ENCODE measurements at places on chromosomes 12 and 14.

- no peak for DNase-seq
Measured at GRCh38 chr12:9869307-9870161, at the start of gene CLEC2B. TSS of gene CLEC2B (minus strand) at chr12:9869354.

- peak; percentile 20 for DNase-seq
Measured at GRCh38 chr12:17278946-17279345, 673.0 kb upstream of the LMO3 start.

DNA sequence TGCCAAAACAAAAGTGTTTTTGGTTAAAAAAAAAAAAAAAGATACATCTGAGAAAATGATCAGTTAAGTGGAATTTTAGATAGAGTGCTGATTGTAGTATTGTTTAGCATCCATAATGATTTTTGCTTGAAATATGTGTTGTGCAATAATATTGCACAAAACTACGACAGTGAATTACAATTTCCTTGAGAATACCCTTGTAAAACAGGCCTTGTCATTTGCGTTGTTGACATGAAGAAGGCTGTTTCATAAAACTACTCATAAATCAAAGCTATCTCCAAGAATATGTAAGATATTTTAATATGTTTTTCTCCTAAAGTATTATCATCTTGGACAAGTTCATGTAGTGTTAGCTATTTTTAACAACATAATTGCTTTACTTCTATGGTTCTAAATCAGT, 1077.0 kb downstream of the LRFN5 start:
- DNase-seq: no peak

- peak; percentile 58 for DNase-seq
Measured at GRCh38 chr14:95679148-95679815, 6.9 kb upstream of the TCL1B start.

GRCh38 chr14:55301437-55302121, 30.4 kb downstream of the FBXO34 start:
- peak; percentile 52 for DNase-seq

DNA sequence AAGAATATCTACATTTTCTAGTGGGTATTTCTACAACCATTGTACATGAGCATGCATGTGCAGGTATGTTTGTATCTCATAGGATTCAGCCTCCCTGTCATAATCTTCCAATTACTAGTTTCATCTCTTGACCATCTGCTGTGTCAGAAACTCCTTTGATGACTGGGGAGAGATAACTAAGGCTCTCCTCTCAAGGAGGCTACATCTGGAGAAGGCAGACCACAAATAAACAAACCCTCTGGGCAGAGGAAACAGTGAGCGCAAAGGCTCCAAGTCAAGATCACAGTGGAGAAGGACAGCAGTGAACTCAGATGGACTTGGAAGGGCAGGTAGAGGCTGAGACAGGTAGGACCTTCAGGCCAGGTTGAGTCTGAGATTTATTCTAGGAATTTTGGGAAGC, 166.4 kb downstream of the PELI2 start:
- DNase-seq: no peak

DNA sequence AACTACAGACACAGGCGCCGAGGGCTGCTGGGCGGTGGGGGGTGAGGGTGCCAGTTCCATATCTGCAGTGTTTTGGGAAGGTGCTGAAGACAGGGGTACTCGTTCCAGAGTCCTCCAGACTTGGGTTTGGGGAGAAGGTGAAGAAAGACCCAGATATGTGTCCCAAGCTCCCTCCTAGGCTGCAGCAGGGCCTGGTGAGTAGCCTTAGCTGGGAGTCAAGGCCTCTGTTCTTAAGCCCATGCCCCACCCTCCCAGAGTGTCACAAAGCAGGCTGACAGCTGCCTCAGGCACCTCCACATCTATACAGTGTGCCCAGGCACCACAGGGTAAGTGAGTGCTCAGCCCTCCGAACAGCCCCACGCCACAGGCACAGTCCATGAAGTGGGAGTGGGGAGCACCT, 4.3 kb downstream of the NCKAP5L start:
- no peak for DNase-seq

GRCh38 chr14:104473244-104473565, 106.4 kb upstream of the C14orf180 start:
- DNase-seq: no peak

DNA sequence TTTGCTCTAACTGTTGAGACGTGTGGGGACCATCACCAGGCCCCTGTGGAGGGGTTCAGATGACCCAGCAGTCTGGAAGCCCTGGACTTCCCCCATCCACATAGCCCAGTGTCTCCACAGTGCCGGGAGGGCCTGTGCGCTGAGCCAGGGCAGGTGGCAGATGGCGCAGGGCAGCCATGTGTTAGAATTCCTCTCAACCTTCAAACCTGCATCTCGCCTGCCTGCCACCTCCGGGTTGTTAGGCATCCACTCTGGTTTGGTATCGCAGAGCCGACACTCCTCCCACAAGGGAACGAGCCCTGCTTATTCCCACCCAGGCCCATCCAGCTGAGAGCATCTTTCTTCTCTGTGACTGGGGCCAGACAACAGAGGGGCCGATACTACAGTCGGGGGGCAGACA, 84.5 kb downstream of the ADGRD1 start:
- no peak for DNase-seq

DNA sequence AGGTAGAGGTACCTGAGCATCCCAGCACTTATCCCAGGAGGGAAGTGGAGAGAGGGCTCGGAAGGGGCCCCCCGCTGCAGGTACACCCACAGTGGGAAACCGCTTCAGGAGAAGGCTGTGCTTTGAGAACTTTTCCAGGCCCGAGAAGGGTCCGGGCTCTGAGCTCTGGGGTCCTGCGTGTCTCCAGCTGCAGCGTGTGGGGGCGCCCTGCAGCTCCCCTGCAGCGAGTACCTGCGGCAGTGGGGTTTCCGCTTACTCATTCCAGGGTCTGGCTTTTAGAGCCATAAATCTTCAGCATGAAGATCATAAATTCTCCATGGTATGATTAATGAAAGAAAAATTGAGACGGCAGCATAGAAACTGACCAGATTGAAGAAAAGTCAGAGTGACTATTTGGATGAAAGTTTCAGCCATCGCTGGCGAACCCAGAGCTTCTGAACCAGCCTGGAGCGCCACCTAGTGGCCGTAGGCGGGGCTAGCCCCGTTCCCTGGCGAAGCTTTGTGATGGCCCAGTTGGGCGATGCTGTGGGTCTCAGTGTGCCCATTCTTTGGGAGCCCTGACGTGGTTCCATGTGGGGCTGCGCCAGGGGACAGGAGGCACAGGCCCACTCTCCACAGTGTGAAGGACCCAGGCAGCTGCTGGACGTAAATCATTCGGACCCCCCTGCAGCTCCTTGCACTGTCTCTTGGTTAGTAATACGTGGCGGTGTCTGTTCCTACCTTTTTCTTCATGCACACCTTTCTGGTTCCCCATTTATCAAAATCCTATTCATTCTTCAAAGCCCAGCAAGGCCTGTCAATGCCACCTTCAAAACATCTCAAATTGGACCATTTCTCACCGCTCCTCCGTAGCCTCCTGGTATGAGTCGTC, 198.2 kb downstream of the TSPAN9 start:
- DNase-seq: peak; percentile 77

GRCh38 chr12:104434129-104434528, 22.6 kb upstream of the CHST11 start:
- DNase-seq: no peak

DNA sequence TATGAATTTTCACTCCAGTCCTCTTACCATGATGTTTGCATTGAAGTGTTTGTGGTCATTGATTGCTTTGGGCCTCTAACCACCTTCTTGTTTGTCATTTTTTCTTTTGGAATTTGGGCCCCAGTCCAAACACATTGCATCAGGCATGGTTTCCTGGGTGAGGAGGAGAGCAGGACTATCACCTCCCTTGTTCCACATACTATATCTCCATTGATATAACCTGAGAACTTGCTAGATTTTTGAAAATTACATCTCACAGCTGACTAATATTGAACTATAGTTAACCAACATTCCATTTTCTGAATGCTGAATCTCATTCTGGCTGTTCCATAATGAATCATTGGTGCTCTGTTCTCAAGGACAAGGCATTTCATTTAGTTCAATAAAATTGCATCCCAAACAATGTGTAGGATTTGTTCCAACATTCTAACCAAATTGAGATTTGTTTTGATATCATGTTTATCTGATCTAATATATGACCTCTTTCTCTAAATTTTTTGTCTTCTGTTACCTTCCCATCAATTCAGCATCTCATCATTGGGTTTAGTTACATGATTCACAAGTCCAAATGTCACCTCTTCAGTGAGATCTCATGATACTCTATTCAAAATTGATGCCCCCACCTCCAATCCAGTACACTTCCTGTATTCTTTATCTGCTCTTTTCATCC, 329.0 kb downstream of the ZFP36L1 start:
- no peak for DNase-seq

DNA sequence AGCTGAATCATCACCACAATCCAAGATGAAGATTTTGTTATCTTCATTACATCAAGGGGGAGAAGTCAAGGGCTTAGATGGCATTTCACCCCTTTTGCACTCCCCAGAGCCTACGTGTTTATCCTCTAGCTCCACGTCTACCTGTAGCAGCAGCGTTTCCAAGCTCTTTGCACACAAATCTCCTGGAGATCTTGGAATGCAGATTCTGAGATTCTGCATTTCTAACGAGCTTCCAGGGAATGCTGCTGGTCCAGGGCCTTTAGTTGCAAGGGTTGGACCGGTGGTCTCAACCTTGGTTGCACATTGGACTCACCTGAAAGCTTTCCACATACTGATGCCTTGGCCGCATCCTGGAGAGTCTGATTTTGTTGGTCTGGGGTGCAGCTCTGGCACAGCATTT, 49.5 kb upstream of the STON2 start:
- peak; percentile 46 for DNase-seq

DNA sequence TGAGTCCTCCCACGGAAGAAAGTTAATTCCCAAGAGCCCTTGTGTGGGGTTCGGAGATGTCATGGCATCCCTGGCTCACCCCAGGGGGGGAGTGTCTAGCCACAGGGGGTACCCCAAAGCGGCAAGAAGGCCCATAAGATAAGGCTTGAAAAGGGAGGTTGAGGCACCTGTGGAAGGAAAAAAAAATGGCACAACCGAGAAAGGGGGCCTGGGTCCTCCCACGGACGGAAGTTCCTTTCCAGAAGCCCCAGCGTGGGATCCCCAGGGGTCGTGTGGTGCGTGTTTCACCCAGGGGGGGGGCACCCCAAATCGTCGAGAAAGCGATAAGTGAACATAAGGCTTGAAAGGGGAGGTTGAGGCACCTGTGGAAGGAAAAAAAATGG, 266.7 kb downstream of the ALG10 start:
- no peak for DNase-seq

DNA sequence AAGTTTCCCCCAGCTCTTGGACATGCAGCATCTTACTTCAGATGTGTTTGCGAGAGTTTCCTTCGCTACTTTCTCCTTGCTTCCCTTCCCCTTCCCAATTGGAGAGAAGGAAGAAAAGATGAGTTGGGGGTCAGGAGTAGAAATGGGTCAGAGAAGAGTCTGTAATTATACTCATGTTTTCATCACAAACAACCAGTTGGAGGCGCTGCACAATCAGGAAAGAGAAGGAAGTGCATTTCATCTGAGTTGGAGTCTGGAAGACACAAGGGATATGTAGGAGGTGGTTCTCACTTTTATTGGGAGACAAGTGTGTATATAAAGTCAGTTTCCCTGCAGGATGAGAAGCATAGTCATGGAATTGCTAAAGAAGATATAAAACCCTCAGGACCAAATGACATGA, 31.3 kb upstream of the VSX2 start:
- DNase-seq: peak; percentile 53

DNA sequence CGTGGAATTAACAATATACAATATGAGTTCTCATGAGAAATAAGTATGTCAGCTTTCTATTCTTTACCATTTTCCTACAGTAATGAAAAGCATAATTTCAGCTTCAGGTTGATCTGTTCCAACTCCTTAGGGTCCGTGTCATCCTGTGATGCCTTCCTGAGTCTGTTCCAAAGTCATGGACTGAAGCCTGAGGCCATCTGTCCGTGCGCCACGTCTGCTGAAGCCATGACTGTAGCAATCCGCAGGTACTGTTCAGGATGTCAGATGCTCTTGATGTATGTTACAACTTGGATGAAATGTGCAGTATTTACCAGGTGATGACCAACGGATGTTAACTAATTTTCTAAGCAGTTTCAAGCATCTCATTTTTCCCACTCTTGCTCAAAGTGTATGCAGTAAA, 67.0 kb upstream of the ATF1 start:
- no peak for DNase-seq

DNA sequence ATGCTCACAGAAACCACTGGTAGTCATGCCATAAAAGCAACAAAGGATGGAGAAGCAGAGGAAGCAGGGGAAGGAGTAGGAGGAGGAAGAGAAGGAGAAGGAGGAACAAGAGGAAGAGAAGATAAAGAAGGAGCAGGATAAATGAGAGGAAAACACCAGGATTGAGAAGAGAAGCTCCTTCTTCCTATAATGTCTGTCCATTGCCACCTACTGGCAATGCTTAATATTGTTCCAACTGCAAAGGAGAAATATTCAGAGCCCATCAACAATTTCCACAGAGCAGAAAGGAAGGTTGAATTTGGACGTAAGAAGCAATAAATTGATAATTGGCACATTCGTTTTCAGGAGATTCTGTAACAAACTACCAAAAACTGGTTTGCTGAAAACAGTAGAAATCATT, 898.4 kb downstream of the SLC16A7 start:
- DNase-seq: peak; percentile 5

GRCh38 chr12:24955389-24955788, 6.5 kb upstream of the BCAT1 start:
- no peak for DNase-seq

- no peak for DNase-seq
Measured at GRCh38 chr12:131445795-131446194, 265.1 kb upstream of the SFSWAP start.

- no peak for DNase-seq
Measured at GRCh38 chr14:62110941-62111340, 348.7 kb downstream of the SNAPC1 start.

GRCh38 chr12:6934110-6934509, 6.4 kb downstream of the ATN1 start:
- DNase-seq: no peak

DNA sequence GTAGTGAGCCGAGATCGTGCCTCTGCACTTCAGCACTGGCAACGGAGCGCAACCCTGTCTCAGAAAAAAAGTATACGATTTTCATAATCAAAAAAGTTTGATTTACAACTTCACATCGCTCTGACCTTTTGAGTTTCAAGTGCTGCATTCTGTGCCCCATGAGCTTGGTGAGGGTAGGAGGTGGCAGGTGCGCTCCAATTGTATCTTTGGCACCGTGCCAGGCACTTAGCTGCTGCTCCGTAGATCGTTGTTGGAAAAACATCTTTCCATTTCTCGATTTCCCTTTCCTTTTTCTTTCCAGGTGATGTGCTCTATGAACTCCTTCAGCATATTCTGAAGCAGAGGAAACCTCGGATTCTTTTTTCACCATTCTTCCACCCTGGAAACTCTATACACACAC, 203.7 kb downstream of the ETV6 start:
- peak; percentile 50 for DNase-seq

- DNase-seq: no peak
Measured at GRCh38 chr12:120734210-120734609, 8.6 kb downstream of the ACADS start.

- DNase-seq: peak; percentile 23
Measured at GRCh38 chr14:65301862-65302539, 110.5 kb upstream of the FUT8 start.

GRCh38 chr12:54352022-54352531, 12.2 kb downstream of the GPR84 start:
- peak; percentile 99 for DNase-seq
